K562 (cell line): ENCODE measurements at places on chromosomes 1 and 21.

- no peak for DNase-seq
These were observed 51.0 kb downstream of the F3 start for GRCh38 chr1:94490556-94490955.

DNA sequence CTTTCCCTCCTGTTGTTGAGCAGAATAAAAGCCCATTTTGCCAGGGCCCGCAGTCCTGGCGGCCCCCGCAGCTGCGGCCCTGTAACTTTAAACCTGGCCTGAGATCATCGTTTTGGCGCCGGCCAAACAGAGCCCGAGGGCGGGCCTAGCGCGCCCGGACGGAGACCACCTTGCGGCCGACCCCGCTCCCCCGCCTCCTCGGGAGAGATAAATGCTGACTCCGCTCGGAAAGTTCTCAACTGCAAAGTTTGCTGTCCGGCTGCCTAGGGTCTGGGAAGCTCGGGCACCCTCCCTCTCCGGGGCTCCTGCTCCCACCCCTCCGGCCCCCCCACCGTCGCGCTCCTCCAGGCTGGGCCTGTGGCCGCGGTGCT is at the start of gene PDPN:
PDPN (plus strand) TSS at position 238 of the 371 bp plus-strand sequence. CDS start 202 bp downstream, outside the sequence.
- no peak for DNase-seq

DNA sequence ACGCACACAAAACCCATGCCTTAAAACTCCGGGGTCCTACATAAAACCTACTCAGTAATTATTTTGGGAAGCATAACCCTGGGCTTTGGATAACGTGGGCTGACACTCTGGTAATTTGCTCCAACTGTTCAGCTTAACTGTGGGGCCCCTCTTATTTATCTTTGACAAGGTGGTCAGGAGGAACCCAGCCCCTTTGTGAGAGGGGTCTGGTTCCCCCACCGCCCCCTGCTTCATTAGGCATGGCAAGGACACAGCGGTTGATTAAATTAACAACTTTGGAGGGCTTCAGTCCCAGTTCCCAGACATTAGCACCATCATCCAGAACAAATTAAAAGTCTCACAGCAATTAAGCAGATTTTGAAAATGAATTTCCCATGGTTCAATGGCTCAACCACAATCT is 14.7 kb downstream of the WLS start:
- DNase-seq, result no peak

- no peak for DNase-seq
These were observed 23.8 kb downstream of the OTUD7B start for GRCh38 chr1:149986486-149987296.

DNA sequence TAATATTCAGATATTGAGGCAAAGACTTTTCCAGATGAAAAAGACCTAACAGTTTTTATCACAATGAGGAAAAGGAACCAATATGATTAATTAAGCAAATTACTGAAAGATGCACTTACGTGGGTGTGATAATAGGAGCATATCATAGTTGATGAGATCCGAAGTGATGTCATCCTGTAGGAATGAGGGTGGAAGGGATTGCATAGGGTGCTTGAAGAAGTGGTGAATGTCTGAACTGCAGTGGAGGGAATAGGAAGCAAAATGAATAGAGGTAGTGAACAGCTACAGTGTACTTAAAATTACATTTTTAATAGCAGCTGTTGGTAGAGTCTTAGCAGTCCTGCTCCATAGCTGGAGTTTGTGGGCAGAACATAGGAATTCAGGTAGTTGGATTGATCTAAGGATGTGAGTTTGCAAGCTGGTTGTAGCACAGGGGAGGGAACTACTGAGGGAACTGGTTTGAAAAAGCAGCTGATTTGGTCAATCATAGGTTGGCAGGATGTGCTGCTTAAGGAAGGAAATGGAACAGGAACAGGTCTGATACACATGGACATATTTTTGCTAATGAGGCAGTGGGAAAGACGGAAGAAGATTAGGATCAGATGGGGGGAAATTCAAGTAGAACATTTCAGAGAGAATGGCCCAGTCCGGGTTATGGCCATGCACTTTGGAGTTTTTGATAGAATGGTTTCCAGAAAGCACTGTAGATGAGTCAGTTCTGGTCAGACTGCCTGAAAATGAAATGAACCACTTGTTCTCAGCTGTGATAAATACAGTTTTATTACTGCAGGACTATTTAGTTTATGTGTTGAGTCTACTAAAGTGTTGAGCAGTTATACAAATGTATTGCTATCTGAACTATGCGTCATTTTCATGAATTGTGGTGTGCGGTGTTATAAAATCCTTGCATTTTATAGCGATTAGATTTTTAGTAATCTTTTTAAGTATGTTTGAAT is 155.8 kb downstream of the RYR2 start:
- no peak for DNase-seq

DNA sequence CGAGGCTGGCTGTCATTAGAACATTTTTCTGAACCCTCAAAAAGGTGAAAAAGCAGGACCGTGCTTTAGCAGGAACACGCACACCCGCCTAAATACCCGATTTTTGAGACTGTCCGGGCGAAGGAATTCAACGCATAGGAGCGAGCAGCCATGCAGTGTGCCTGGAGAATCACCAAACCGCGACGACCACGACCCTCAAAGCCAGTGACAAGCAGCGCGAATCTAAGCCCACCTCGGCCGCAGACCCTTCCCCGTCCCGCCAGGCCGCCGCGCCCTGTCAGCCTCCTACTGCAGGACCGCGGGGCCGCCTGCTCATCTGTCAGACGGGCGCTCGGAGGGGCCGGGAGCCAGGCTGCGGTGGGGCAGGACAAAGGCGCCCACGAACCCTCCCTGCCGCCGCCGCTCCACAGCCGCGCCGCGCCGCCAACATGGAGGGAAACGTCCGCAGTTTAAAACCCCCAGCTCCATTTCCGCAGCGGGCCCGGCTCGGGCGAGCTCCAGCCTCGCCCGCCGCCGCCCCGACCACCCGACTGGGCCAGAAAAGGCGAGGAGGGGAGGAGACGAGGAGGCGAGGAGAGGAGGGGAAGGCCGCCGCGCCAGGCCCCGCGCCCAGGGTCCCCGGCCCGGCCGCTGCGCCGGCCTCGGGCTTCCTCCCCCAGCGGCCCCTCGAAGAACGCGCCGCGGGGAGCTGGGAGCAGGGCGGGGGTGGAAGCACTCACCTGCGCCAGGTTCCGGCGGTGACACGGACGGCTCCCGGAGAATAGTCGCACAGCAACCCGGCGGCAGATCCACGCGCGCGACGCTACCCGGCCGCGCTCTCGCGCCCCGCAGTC is at the start of gene LBR:
LBR (minus strand) TSS at position 804 of the 833 bp plus-strand sequence. CDS start 3,963 bp downstream, outside the sequence.
- no peak for DNase-seq

DNA sequence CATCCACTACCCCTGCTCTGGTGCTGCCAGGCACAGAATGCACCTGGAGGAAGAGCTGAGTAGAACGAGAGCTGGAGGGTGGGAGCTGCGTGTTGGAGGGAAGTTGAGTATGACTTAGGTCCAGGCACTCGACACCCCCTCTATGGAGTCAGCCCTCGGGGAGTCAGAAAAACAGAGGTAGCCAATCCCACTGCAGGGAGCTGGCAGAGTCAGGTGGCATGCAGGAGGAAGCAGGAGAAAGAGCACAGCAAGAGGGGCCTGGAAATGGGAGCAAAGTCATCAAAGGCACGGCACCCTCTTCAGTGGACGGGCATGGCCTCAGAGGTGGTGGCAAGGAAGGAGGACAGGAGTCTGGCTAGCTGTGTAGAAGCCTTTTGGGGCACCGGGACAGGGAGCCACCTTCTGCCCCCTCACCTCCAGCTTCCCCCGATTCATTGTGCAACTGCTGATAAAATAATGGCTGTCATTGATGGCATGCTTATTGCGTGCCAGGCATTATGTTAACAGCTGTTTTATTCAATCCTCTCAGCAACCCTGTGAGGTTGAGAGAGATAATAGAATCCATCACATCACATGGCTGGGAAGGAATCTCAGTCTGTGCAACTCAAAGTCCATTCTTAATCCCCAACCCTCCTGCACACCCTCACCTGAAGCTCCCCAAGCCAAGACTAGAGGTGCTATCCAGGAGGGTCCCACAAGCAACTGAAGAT is 42.0 kb downstream of the C1orf198 start:
- DNase-seq, result no peak

- DNase-seq, result no peak
These were observed 413.8 kb upstream of the NFIA start for GRCh38 chr1:60668585-60668984.

DNA sequence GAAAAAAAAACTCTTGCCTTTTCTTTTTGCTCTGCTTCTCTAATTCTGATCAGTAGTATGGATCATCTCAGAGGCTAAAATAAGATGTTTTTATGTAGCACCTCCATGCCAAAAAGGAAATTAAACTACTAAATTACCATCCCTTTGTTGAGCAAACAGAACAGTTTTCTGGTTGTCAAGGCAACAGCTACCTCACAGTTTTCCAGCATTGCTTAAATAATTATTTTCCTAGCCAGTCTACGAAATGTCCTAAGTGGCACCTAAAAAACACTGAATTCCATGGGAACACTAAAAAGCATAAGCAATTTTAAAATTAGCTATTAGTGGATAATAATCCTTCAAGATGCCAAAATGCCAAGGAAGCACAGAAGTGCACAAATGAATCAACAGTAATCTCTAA is 61.7 kb downstream of the ARID4B start:
- no peak for DNase-seq

- no peak for DNase-seq
These were observed 127.8 kb upstream of the GREM2 start for GRCh38 chr1:240739754-240740153.

GRCh38 chr1:153985941-153986761 is at the start of gene RAB13:
Gene RAB13 (minus strand): TSS chr1:153986339. CDS start chr1:153986236, 103 bp downstream.
- DNase-seq, result peak; percentile 89

DNA sequence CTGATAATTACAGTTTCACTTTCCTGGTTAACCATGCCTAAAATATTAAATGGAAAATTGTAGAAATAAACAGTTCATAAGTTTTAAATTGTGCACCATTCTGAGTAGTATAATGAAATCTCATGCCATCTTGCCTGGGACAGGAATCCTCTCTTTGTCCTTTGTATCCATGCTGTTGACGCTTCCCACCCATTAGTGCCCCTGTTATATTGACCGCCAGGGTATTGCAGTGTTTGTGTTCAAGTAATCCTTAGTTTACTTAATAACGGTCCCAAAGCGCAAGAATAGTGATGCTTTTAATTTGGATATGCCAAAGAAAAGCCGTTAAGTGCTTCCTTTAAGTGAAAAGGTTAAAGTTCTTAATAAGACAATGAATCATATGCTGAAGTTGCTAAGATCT is 41.7 kb downstream of the RPRD2 start:
- DNase-seq, result no peak

GRCh38 chr1:227889863-227890405 is 57.8 kb downstream of the WNT9A start:
- DNase-seq, result no peak

- DNase-seq, result no peak
These were observed 939.4 kb downstream of the BRINP3 start for GRCh38 chr1:189538271-189538670.

GRCh38 chr21:46416551-46416950 is 42.1 kb upstream of the DIP2A start:
- DNase-seq, result no peak

GRCh38 chr1:58786927-58787245 is 3.0 kb upstream of the JUN start:
- DNase-seq, result no peak

DNA sequence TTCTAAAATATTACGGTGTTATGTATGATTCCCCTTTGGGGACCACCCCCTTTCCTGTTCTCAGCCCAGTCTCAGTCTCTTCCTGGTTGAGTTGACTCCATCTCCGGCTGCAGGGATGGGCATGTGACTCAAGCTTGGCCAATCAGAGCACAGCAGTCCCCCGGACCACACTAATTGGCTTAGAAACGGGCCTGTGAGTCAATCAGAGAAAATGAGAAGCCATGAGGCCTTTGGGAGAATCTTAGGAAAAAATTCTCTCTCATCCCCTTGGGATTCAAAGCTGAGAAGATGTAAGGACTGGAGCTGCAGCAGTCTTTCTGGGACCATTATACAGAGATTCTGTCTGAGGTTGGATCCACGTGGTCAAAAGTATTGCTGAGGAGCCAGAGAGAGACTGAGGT is 10.7 kb upstream of the FHAD1 start:
- peak; percentile 79 for DNase-seq

GRCh38 chr1:201217146-201217545 is 26.5 kb downstream of the IGFN1 start:
- no peak for DNase-seq

- no peak for DNase-seq
These were observed 95.0 kb downstream of the SUSD4 start for GRCh38 chr1:223269006-223269405.

- DNase-seq, result peak; percentile 78
These were observed 112.2 kb downstream of the NR5A2 start for GRCh38 chr1:200139661-200140250.

DNA sequence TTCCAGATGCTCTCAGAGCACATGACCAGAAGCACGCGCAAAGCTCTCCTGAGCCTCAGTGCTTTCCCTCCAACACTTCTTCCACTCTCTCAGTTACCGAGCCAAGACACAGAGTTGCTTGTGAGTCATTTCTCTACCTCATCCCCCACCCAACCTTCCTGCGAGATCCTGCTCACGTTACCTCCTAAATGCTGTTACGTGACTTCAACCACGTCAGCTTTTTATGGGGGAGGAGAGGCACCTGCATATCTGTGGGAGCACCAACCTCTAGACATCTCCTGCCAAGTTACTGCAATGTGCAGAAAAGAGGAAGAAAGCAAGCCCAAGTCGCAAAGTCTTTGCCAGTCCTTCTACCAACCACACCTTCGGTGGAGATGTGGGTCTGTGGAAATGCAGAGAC is 27.2 kb upstream of the ERG start:
- DNase-seq, result no peak

DNA sequence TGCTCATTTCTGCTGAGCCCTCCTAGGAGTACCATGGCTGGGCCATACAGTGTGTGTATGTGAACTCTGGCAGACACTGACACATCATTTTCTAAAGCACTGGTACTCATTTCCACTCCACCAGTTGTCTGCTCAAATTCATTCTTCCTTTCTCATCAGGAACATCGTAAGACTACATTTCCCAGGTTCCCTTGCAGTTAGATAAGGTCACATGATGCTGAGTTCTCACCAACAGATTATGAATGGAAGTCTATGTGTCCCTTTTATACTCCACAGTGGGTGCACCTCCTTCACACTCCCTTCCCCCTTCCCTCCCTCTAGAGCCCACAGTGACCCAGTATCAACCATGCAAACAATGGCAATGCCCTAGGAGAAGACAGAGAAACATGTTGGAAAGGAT is 38.3 kb upstream of the PAX7 start:
- DNase-seq, result no peak

- DNase-seq, result no peak
These were observed 80.3 kb upstream of the TLR5 start for GRCh38 chr1:223223091-223223995.

GRCh38 chr21:27813750-27814149 is 846.9 kb upstream of the ADAMTS5 start:
- no peak for DNase-seq

DNA sequence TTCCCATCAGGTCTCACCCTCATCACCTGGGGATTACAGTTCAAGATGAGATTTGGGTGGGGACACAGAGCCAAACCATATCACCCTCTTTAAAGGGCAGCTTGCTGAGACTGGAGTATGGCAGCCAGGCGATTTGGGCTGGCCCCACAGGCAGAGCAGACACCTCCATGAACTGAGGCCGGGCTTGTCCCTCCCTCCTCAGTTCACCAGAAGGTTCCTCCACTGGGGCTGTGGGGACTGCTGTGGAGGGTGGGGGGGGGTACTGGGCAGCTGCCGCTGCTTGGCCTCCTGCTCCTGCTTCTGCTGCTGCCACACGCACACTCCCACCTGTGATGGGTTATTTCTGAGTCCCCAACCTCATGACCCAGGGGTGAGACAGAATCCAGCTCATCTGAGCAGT is 53.9 kb upstream of the PDE9A start:
- DNase-seq, result no peak
